Stimulated activated CD4-positive, alpha-beta T cell treated with anti-CD3 and anti-CD28 coated beads, TNF-alpha, amount 100 ng/mL, for 1 hour (primary cell): ENCODE measurements at places on chromosomes 6 and 20.

GRCh38 chr6:157148391-157149323 lies 174.7 kb downstream of the TMEM242 start:
- DNase-seq, result no peak

DNA sequence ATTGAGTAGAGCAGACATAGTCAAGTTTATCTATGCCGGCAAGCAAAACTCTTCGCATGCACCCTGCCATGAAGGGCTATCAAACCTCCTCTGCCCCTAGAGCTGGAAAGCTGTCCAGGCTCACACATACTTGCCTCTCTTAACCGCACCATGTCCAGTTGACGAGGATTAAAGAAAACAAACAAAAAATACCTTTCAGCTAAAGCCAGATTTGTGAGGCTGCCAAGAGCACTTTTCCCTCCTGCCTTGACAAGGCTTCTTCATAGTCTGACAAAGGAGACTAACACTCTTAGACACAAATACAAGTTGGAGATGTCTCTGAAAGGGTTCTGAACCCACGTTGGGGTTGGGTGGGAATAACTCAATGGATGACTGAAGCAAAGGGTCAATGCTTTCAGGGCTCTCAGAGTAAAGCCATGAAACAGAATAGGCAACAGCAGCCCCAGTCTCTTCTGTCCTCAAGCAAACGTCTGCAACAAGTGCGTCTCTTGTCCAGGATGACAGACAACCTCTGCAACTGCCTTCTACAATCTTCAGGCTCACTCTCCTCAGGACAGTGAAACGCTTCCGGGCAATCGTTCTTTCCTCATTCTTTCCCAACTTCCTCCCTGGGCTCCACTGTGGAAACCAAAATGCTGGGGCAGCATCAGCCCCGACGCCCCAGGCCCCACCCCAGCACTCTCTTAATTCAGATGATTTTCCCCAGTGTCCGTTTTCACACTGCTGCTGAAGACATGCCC lies 57.8 kb downstream of the AGPAT4 start:
- no peak for DNase-seq

GRCh38 chr6:3297006-3297405 lies 38.3 kb downstream of the PSMG4 start:
- no peak for DNase-seq

DNA sequence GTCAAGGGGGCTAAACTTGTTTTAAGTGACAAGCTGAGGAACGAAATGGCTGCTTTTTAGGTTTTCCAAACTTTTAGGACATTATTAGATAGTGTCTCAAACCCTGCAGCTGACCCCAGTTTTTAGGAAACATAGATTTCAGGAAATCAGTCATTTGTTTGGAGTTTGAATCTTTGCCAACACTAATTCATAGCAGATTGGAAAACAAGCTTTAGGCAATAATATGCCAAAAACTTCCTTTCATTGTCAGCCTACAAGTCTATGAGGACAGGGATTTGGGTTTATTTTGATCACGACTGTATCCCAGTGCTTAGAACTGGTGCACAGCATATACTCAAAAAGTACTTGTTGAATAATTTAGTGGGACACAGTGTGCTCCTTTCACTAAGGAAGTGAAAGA lies 123.2 kb downstream of the TINAG start:
- no peak for DNase-seq

GRCh38 chr6:118103381-118104146 lies 196.5 kb downstream of the SLC35F1 start:
- DNase-seq, result no peak

GRCh38 chr20:44001667-44002596 lies 87.3 kb downstream of the TOX2 start:
- no peak for DNase-seq
